ENCODE measurements at places on chromosomes 4 and X. TPM values are rescaled to one million over a fixed set of nuclear protein-coding genes. Genes with fewer than 3 reads are reported as not detected.

Gene CYTL1
- total RNA-seq = 3.5 TPM

Gene JADE1
- total RNA-seq = 33.8 TPM

Gene FAM241A
- 0.21 TPM for total RNA-seq

Gene POU3F4
- 0.37 TPM for total RNA-seq

Gene NKX6-1
- total RNA-seq = not detected

DNA sequence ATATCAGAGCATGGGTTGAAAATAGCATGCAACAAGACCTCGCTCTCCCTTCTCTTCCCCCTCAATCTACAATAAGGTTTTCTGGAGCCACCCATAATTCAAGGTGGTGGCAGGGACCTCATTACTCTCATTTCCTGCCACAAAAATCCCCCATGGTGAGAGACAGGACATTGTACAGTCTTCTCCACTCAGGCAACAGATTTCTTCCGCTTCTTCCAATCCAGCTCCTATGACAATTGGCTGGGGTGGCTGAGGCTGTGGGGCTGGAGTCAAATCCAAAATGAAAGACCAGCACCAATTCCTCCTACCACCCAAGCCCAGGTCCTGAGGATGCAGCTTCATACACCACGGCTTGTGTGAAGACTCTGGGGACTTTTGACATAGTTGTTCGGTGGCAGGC lies 40.3 kb upstream of the NKRF start:
- DNase-seq = no peak

DNA sequence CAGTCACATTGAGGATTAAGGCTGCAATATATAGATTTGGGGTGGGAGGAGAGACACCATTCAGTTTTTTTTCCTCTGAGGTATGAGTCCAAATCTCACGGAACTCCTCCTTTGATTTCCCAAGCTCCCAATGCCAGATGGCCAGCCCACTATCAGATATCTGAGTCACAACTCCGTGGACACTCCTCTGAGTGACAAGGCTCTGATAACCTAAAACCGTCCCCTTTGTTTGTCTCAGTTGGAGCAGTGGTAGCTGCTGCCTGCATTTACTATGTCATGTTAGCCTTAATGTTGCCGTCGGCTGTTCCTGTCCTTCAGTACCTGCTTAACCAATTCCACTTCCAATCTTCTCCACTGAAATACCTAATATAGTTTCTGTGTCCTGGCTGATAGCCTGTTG lies 107.3 kb downstream of the DTHD1 start:
- DNase-seq = no peak

- no peak for DNase-seq
Observed at GRCh38 chr4:123346330-123346940, 50.2 kb upstream of the SPRY1 start.

- DNase-seq = no peak
Observed at GRCh38 chr4:79177388-79177787, 148.5 kb downstream of the NAA11 start.

DNA sequence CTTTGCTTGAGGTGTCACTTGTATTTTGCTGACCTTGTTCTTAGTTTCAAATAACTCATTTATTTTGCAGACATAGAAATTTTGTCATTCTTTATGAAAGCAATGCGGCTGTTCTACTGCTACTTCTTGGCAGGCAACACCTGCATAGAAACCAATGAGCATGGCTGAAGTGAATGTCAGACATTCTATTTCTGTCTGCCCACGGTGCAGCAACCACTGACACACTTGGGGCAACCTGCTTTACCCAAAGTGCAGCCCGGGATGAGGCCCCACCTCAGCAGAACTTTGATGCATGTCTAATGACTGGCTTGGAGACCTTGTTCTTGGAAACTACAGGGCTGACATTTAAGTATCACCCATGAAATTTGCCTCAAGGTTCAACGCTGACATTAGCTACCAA lies 93.6 kb downstream of the RBM47 start:
- no peak for DNase-seq

- DNase-seq = no peak
Observed at GRCh38 chrX:153694687-153695270, 7.1 kb downstream of the SLC6A8 start.

- DNase-seq = peak; percentile 47
Observed at GRCh38 chrX:56802921-56803849, 74.1 kb downstream of the NBDY start.

DNA sequence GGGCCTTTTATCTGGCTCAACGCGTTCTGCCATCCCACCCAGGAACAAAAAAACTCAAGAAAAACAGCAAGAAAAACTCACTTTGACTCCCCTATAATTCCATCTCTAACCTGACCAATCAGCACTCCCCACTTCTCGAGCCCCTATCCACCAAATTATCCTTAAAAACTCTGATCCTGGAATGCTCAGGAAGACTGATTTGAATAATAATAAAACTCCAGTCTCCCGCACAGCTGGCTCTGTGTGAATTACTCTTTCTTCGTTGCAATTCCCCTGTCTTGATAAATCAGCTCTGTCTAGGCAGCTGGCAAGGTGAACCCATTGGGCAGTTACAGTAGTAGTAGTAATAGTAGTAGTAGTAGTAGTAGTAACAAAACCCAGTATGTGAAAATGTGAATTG lies 165.7 kb upstream of the CASK start:
- DNase-seq = no peak

- DNase-seq = no peak
Observed at GRCh38 chrX:154809939-154810665, 4.8 kb upstream of the MPP1 start.

DNA sequence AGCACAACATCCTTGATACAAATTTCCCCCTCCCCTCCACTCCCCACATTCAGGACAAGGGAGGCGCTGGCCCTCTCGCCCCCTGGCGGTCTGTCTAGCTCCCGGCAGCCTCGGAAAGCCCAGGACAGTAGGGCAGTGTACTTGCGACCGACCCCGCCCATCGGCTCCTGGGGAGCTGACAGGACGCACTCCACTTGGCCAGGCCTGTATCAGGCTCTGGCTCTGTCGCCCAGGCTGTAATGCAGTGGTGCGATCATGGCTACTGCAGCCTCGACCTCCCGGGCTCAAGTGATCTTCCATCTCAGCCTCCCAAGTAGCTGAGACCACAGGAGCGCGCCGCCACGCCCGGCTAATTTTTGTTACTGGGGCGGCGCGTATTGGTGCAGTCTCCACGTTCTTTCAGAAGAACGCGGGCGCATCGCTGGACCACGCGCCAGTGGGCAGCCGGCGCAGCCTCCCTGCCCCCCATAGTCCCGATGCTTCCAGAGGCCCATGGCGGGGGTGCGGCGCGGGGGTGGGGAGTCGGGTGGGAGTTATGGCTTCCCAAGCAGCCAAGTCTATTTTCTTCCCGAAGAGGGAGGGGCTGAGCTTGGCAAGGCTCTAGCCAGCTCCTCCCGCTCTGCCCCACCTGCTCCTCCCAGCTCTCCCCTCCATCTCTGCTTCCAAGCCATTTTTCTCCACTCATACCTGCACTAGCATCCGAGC lies 7.8 kb upstream of the AKAP14 start:
- DNase-seq = peak; percentile 86

DNA sequence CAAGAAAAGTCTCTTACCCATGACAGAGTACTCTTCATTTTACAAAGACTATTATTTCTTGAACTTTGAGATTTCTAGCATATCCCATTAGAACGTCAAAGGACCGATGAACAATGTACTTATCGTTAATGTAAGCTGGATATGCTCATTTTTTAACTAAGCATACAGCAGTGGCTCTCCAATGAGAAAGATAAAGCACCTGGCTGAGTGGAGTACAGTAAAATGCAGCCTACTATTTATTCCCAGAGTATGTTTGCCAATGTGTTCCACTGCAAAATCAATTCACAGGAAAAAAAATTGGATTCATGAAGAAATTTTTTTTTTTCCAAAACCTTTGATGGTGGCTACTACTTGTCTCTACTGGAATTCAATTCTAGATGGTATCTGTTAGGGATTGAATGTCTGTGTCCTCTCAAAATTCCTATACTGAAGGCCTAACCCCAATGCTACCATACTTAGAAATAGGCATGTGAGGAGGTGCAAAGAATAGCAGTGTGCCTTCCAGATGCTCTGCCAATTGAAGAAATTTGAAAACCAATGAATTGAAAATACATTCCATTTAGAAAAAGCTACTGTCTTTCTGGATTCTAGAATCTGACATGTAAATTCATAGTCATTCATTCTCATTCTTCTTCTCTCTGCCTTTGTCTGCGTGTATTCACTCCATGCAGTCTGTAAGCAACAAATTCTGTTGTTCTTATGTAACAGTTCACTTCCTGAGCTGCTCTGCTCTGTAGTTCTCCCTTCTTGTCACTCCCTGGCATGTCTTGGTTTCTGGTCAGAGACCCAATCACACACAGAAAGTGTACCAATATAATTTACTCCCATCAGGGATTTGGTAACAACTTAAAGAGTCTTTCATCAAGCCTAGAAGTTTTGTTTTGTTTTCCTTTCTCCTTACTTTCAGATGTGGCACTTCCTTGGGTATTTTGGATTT lies 61.4 kb downstream of the PAPSS1 start:
- no peak for DNase-seq

- DNase-seq = no peak
Observed at GRCh38 chrX:71183341-71183740, 38.7 kb downstream of the NLGN3 start.

- DNase-seq = no peak
Observed at GRCh38 chr4:47831026-47831679, 6.7 kb downstream of the CORIN start.

DNA sequence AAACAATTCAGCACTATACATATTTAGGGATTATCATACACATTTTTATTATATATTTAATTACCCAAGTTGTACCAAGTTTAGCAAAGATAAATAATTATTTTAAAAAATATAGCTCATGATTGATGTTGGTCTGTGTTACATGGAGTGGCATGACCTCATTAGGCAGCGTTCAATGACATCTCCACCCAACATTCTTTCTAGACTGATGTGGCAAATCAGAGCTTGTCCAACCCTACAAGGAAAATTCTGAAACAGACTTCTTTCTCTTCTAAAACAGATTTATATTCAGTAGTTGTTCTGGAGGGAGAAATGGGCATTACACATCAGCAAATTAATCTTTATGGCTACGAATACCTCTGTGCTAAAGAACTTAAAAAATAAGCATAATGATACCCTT lies 189.7 kb downstream of the PDGFC start:
- DNase-seq = no peak

DNA sequence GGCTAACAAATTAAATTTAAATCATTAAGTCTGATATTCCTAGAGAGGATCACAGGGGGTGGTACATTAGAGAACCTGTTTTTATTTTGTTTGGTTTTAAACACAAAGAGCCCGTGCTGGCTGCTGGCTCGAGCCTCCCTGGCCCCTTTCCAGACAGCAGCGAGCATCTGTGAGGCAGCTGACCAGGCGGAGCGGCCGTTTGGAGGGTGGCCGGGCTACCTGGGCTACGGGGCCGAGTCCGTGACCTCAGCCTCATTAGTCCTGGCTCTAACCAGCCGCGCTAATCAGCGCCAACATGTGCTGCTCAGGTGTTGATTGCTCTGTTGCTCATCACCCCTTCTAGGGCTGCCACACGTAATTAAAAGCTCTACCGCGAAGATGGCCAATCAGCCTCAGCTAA lies 35.3 kb downstream of the DCTD start:
- DNase-seq = no peak

DNA sequence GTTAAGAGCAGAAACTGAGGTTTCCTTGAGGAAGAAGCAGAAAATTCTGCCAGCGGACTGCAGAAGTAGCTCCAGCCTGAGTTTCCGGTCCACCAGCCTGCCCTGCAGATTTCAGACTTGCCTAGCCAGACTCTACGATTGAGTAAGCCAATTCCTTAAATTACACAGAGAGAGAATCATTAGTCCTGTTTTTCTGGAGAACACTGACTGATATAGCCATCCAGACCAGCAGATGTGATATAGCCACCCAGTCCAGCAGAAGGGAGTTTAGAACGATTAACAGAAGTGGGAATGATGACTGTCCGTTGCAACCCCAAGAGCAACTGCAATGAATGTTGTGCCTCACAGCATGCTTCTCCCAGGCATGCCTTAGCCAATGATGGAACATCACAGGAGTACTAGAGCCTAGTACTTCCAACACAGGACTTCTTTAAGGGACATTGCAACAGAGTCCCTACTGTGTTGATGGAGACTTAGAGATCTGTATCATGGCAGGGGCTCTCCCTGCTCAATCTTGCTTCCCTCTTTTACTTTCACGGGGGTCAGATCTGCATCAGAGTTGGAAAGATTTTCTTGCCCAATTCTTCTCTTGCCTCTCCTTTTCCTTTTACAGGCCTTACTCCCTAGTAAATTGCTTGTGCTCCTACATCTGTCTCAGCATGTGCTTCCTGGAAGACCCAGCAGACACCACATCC lies 264.6 kb upstream of the CLNK start:
- no peak for DNase-seq

GRCh38 chr4:118916691-118917289 lies 28.1 kb downstream of the SYNPO2 start:
- DNase-seq = no peak

DNA sequence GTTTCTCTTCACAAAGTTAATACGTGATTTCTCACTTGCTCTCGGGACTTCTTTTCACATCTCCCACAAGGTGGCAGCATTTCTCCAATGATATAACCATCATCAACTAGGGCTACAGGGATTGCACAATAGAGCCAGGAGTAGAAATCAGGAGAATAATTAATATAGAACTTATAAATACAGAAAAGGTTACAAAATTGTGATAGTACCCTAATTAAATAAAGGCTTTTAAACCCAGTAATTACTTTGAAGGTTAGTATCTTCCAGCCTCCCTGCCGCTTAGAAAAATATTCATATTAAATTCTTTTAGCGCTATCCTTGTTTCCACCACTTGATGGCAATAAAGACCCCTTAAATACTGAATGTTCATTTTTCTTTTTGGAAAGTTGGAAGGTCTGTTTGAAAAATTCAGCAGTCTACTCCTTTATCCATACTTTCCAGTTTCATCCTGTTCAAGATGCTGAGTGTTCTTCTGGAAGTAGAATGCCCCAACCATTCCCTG lies 65.8 kb downstream of the RASGEF1B start:
- DNase-seq = peak; percentile 48

GRCh38 chr4:87916626-87917025 lies 58.9 kb upstream of the SPP1 start:
- DNase-seq = no peak

DNA sequence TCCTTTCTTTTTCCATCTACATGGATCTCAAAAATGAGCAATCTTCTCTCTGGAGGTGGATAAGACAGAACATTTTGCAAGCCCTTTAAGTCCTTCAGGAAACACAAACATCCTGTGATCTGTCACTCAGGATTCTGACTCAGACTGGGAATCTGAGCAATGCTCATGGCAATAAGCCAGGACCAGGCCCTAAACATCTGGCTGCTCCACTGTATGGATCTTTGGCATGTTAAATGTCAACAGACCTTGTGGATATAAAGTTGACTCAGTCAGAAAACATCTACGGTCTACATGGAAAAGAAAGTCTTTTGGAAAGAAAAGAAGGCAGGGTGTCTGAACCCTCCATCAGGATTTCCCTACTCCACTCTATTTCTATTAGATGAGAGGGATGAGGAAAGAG lies 17.8 kb upstream of the CHIC2 start:
- no peak for DNase-seq

- no peak for DNase-seq
Observed at GRCh38 chr4:47499700-47500099, 14.6 kb downstream of the ATP10D start.

- no peak for DNase-seq
Observed at GRCh38 chrX:136192839-136193414, 45.6 kb downstream of the FHL1 start.

GRCh38 chr4:126599746-126600145 lies 1033.0 kb upstream of the INTU start:
- no peak for DNase-seq

Measured in H7 (cell line).